Stimulated activated CD4-positive, alpha-beta T cell treated with anti-CD3 and anti-CD28 coated beads, TNF-alpha, amount 100 ng/mL, for 1 hour (primary cell): ENCODE measurements at places on chromosomes 12 and 14.

DNA sequence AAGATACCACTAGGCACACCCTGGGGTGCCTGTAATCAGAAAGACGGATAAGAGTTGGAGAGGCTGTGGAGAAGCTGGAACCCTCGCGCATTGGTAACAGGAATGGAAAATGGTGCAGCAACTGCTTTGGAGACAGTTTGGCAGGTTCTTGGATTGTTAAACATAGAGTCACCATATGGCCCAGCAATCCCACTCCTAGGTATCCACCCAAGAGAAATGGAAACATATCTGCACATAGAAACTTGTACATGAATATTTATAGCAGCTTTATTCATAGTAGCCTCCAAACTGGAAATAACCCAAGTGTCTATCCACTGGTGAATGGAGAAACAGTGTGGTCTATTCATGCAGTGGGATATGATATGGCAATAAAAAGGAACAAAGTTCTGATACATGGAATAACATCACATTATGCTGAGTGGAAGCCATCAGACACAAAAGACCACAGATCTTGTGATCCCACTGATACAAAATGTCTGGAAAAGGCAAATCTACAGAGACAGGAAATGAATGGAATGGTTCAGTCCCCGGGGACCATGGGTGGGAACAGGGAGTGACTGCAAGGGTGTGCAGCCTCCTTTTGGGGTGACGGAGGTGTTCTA is 45.4 kb downstream of the JAG2 start:
- no peak for DNase-seq

GRCh38 chr14:100299238-100299560 is 7.0 kb downstream of the SLC25A29 start:
- DNase-seq = no peak

- DNase-seq = no peak
Observed at GRCh38 chr14:67583711-67584644, 16.1 kb downstream of the PIGH start.

DNA sequence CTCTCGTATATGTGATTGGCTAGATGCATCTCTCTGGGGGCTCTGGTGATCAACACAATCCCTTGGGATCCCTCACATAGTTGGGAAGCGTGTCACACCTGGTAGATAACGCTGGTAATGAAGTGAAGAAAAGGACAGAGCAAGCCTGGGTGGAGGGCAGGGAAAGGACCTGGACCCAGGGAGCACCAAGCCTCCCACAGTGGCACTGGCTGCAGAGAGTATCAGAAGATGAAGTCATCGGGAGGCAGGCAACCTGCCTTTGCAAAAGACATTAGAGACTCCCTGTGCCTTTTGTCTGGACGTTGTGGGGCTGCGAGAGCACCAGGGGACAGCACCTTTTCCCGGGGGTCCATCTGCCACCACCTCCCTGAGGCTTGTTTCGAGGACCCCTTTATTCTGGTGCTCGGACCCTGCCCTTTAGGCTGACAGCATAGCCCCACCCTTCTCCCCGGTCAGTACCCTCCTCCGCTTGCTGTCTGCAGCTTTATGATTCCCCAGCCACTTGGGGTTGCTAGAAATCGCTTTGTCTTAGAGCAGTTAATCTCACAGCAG is 116.4 kb downstream of the EML1 start:
- no peak for DNase-seq

- DNase-seq = no peak
Observed at GRCh38 chr12:46908936-46909635, 83.3 kb upstream of the SLC38A4 start.

DNA sequence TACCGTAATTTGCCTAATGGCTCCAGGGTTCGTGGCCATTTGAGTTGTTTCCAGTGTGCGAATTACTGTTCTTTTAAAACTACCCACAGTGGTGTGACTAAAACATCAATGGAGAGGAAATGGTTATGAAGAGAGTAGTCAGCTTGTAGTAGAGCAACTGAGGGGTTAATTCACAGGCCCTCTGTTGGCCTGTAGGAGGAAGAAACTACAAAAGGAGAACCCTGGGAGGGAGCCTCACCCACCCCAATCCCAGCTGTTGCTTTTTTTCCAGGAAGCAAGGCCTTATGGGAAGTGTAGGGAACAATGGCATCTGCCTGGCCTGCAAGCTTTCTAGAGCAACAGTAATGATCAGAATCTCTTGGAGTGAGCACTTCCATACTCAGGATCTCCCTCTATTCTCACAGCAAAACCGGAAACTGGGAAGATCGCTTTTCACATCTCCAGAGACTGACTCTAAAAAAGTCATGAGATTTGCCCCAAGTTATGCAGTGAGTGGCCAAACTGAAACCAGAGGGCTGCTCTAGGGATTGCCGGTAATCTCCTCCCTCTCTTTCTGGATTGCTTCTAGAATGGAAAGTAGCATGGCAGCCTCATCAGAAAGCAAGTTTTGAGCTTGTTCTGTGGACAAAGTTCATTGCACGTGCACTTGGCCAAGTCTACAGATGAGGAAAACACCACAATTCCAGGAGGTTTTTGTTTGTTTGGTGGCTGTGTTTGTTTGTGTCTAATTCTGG is 125.3 kb upstream of the PWP1 start:
- no peak for DNase-seq

DNA sequence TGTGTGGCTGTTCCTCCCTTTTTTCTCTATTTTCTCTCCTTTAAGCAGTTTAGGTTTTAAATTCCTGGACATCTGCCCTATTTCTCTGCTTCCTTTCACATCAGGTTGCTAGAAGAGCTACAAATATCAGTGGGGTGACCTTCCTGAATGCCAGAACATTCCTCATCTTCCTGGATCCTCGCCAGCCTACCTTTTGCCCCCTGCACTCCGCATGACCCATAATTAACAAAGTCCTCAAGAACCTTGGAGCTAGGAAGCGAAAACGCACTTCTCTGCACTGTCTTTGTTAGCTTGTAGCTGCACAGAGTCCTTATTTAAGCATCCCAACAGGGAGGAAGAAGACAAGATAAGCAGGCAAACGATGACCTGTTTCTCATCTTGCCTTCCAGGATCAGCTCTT is 30.5 kb downstream of the VDR start:
- DNase-seq = no peak

GRCh38 chr12:57218030-57218853 is 1.6 kb downstream of the NXPH4 start:
- DNase-seq = no peak

DNA sequence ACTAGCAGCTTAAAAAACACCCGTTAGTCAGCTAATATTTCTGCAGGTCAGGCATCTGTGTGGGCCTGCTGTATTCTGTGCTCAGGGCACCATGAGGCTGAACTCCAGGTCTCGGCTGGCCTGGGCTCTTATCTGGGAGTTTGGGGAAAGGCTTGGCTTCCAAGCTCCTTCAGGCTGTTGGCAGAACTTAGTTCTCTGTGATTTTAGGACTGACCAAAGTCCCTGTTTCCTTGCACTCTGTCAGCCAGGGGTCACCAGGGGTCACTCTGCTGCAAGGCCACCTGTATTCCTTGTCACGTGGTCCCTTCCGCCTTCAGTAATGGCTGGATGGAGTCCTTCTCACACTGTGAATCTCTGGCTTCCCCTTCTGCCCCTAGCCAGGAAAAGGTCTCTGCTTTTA is 586.4 kb downstream of the AACS start:
- no peak for DNase-seq

GRCh38 chr12:27123642-27124041 is 41.3 kb upstream of the C12orf71 start:
- no peak for DNase-seq

- no peak for DNase-seq
Observed at GRCh38 chr12:14833952-14834351, 9.4 kb downstream of the ART4 start.

DNA sequence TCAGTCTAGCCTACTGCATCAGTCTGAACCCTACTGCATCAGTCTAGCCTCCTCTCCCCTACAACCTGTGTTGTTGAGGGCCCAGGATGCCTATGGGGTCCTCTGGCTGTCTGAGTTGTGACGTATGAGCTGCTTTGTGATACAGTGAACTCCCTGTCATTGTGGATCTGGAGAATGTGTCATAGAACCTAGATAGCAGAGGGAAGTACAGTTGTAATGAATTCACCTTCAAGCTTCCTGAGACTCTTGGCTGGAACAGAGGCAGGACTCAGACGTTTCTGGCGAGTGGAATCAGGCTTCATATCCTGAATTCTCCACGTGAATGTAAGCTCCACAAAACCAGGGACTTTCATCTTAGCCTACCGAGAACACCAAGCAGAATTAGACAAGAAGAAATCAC is 17.0 kb downstream of the TBK1 start:
- DNase-seq = no peak

- no peak for DNase-seq
Observed at GRCh38 chr12:28110329-28110728, 79.9 kb upstream of the CCDC91 start.

DNA sequence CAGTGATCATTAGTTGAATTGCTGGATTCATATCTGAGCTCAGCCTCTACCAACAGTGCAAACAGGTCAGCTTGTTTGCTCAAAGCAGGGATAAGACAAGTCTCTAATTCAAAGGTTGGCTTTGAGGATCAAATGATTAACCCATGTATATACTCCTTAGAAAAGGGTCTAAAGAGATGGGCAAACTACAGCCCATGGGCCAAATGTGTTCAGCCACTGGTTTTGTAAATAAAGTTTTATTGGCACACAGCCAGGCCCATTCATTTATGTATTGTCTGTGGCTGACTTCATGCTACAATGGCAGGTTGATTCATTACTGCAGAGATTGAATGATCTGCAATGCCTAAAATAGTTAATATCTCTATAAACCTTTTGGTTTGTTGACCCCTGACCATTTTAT is 3.1 kb downstream of the SERPINA4 start:
- DNase-seq = no peak

DNA sequence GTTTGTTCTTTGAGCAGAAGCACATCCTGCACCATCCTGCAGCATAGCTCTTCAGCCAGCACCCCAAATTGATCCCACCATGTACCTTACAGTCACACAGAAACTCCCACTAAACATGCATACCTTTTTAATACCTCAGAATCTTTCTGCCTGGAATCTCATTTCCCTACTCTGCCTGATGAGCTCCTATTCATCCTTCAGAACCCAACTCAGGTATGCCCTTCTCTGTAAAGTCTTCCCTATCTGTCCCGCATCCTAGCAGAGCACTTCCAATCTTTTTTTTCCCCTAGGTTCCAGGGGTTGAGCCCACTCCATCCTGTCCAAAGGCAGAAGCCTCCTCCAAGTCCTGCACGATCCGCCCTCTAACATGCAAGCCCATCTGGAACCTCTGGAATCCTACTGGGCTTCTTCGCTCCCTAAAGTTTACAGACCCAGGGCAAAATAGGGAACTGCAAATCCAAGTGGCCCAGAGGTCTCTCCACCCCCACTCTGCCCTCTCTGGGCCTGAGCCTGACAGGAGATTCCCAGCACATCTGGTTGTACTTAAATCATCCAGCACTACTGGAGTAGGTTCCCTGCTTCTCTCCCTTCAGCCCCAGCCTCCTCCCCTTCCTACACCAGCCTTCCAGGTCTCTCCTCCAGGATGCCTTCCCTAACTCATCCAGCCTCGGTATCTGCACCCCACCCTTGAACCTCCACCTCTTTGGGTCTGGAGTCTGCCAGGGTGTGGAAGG is 4.1 kb upstream of the FIGNL2 start:
- no peak for DNase-seq
